ENCODE measurements at places on chromosomes 5 and 9.

- DNase-seq, result no peak
Measured at GRCh38 chr9:128898382-128898781, 16.4 kb downstream of the LRRC8A start.

GRCh38 chr9:136013116-136013515, 51.9 kb upstream of the UBAC1 start:
- no peak for DNase-seq

DNA sequence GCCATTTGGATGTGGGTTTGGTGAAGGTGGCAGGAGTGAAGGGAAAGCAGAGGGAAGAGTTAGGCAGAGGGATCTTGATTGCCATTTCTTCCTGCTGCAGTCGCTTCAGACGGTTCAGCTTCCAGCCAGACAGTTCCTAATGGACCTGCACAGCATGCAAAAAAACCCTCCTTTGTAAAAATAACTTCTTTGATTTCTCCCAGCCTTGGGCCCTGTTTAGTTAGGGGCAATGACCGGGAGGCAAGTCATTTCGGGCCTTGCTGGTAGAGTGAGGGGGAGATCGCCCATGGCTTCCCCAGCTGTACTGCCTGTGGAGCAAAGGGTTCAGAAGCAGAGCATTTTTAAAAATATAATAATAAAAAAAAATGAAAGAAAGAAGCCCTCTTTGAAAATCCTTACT, 67.2 kb upstream of the TLE1 start:
- no peak for DNase-seq

GRCh38 chr5:1883120-1883924, 597 bp upstream of the IRX4 start:
- no peak for DNase-seq

Measured in fibroblast of skin of abdomen (primary cell).